Activated naive CD4-positive, alpha-beta T cell (primary cell): ENCODE measurements at places on chromosomes 5 and 9.

DNA sequence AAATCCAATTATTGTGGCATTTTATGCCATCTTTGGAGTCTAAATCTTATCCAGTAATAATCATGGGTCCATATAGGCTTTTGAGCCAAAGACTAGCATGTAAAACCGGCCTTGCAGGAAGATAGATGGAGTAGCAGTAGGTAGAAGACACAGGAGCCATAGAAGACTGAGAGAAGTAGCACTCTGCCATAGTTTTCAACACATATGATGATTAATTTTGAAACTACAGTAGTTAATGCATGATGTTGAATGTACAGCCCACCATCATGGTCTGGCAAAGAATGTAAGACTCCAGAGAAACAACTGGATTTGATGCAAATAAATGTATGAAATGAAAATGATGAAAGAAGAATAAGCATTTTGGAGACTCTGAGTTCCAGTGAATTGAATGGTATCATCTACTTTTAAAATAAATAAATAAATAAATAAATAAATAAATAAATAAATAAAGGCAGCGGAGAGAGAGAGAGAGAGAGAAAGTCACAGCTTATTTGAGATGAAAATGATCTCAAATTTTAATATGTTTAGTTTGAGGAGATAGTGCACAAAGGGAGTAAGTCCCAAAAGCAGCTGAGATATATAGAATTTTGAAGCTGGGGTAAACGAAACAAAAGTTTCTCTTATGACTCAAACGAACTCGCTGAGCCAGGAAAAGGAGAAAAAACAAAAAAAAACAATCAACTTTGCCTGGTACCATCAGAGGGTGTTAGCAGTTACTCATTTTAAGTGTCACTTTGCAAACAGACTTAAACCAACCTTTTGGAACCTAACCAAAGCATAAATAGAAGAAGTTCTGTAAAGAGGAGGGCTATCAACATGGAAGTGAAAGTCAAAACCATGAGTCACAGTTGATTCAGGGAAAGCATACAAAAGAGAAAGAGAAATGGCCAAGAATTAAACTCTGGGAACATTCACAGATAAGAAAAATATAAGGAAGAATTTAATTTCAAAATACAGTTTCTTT lies 388.7 kb downstream of the CETN3 start:
- no peak for DNase-seq

GRCh38 chr5:175797521-175798038 lies 73.8 kb upstream of the CPLX2 start:
- no peak for DNase-seq

- no peak for DNase-seq
Observed at GRCh38 chr5:89534331-89534730, 651.3 kb upstream of the MEF2C start.

DNA sequence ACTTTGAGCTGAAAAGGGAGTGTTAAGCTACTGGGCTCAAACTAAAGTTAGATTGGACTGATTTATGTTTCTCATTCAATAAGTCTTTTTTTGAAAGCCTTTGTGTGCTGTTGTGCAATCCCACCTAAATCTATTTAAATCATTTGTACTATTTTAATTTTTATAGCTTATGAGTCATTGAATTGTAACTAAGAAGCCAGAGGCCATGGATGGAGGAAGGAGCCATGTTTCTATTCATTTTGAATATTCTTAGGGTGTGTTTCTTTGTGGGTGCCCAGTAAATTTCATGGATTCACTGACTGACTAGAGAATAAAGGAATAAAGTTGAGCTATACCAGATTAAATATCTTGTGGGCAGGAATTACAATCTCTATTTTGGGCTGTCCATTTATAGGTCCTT lies 238.5 kb downstream of the KIF4B start:
- no peak for DNase-seq
